ENCODE measurements at places on chromosomes 13 and 19. TPM values are rescaled to one million over a fixed set of nuclear protein-coding genes. Genes with fewer than 3 reads are reported as not detected.

DIRAS1 gene
- 4.2 TPM for total RNA-seq

SOX1 gene
- not detected for total RNA-seq

IGSF23 gene
- total RNA-seq = not detected

SLC27A5 gene
- 4.2 TPM for total RNA-seq

ZNF382 gene
- total RNA-seq = 6.8 TPM

LGI4 gene
- total RNA-seq = under 0.01 TPM

SIGLEC14 gene
- not detected for total RNA-seq

TNFSF9 gene
- total RNA-seq = not detected

PCSK4 gene
- 2.3 TPM for total RNA-seq
